ENCODE measurements at places on chromosomes 3 and 15. TPM values are rescaled to one million over a fixed set of nuclear protein-coding genes. Genes with fewer than 3 reads are reported as not detected.
A peak's percentile ranks its signal among the peaks of the same experiment; 100 is the strongest.

DNA sequence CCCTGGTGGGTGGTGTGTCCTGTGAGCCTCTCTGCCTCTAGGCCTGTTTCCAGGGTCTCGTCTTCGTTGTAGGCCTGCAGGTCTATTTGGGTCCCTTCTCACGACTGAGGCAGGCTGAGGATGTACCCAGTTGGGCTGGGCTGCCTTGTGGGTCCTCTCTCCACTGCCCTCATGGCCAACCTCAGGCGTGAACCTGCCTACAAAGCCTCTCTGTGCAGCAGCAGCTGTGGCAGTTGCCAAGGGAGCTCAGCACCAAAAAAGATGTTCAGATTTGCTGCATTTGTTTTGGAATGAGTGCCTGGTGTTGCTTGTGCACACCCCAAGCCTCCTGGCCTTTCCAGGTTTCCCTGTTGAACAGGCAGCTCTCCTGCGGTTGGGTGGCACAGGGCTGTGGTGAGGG lies 13.4 kb downstream of the KLF13 start:
- no peak for DNase-seq

DNA sequence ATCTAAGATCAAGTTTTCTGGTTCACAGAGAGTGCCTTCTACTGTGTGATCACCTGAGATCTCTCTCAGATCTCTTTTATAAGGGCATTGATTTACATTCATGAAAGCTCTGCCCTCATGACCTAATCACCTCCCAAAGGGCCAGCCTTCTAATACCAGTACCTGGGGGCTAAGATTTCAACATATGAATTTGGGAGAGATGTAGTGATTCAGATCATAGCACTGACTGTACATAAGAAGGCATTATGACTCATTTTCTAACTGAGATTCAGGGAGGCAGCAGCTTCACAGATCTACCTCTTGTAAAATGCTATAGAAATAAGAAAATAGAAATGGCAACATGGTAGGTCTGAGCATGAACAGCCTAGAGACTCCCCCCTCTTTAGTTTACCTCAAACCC lies 39.6 kb downstream of the VGLL3 start:
- DNase-seq: no peak

DNA sequence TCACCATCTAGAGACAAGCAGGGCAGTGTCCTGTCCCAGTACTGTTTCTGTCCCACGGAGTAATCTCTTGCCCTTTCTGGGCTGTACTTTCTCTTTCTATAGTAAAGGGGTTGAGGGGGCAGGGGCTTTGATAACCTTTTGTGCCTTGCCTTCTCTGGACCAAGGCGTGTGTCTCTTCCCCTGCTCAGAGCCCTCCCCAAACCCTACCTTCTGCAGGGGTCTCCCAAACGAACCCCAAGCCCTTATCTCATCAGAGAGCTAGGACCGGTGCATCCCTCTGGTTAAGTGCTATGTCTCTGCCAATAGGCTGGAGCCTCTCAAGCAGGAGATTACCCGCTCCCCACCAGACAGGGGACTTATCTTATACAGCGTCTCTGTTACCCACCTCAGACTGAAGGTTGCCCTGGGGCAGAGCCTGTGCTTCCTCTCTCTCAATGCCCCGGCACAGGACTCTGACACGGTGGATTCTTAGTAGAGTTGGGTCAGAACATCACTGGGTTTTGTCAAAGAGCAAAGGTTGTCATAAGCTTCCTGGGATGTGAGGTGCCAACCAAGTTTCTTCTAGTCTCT lies 2.9 kb downstream of the PLEKHO2 start:
- no peak for DNase-seq

GRCh38 chr15:45144775-45145174 lies 15.0 kb downstream of the DUOX1 start:
- no peak for DNase-seq

DNA sequence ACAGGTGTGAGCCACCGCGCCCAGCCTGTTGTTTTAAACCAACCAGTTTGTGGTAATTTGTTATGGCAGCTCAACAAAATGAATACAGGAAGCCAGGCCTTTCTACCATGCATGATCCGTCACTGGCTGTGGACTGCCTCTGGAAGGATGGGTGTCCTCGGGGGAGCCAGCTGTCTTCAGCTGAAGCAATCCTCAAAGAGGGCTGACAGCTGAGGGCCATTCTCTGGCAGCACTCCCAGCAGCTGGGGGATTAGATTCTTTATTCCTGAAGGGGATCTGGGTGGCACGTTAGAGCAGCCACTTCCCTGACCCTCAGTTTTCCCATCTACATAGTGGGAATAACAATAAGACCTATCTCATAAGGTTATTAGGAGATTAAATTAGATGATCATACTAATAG lies 24.4 kb downstream of the POLR2M start:
- no peak for DNase-seq

- no peak for DNase-seq
These were observed 75.8 kb upstream of the GATA2 start for GRCh38 chr3:128568602-128569490.

DNA sequence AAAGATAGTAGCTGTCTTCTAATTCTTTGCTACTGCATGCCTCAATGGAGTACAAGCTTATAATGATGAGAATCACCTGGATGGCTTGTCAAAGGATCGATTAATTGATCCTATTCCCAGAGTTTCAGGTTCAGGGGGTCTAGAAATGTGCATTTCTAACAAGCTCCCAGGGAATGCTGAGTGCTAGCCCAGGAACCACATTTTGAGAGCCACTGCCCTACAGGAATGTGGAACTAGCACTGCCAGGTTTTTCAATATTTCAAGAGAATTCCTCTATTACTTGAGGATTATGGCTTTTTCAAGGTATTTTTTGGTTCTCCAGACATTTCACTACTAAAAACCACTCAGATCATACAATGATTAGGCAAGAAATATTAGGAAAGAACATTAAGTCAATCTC lies 52.7 kb downstream of the RARB start:
- DNase-seq: no peak

GRCh38 chr3:127697551-127698240 lies 24.9 kb downstream of the ABTB1 start:
- DNase-seq: peak; percentile 94

- DNase-seq: no peak
These were observed 43.4 kb downstream of the TPRA1 start for GRCh38 chr3:127546970-127547733.

- peak; percentile 76 for DNase-seq
These were observed 43.5 kb upstream of the BDH1 start for GRCh38 chr3:197599089-197599765.

DNA sequence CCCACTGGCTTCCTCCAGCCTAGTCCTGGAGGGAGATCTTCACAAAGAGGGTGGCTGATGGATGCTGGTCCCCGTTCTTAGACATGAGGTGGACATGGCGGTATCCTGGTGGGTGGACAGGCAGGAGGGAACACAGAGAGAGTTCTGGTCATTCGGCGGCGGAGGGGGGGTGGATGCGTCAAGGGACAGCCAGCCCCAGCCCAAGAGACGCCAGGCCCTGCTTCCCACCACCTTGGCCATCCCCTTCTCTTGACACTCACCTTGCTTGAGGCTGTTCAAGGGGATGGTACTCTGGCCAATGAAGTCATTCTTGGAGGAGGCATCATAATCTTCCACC lies 17.1 kb downstream of the VILL start:
- no peak for DNase-seq

GRCh38 chr3:133832802-133833144 lies 27.2 kb downstream of the SRPRB start:
- DNase-seq: no peak

The PLA2G4E gene
- not detected for total RNA-seq

The NANOGP8 gene
- 0.39 TPM for total RNA-seq

The SLC12A1 gene
- not detected for total RNA-seq

The EFHB gene
- total RNA-seq: 0.51 TPM

The CTXN2 gene
- total RNA-seq: not detected

All from right atrium auricular region (tissue), 2 donors.